Activated naive CD8-positive, alpha-beta T cell treated with anti-CD3 and anti-CD28 coated beads for 36 hours (primary cell): ENCODE measurements at places on chromosomes 3 and 15.

GRCh38 chr3:128364291-128364690 lies 102.4 kb downstream of the DNAJB8 start:
- no peaks in the 10 kb centered on the region for H3K4me1 ChIP-seq
- H3K4me3 ChIP-seq = no peak overlapping the region
- no peaks in the 10 kb centered on the region for H3K27me3 ChIP-seq
- H3K36me3 ChIP-seq = no peaks in the 10 kb centered on the region
- DNase-seq = no peak

GRCh38 chr15:35545316-35545823 lies 595 bp downstream of the DPH6 start:
- H3K27ac ChIP-seq = peak overlapping the region; percentile 96
- peak; percentile 11 for DNase-seq
- no peaks in the 10 kb centered on the region for H3K27me3 ChIP-seq
- H3K4me1 ChIP-seq = peaks cover 15% of the 10 kb centered on the region
- H3K4me3 ChIP-seq = peak overlapping the region; percentile 90

- peaks cover 10% of the 10 kb centered on the region for H3K27me3 ChIP-seq
- peak overlapping the region; percentile 67 for H3K4me3 ChIP-seq
- peaks cover 4% of the 10 kb centered on the region for H3K36me3 ChIP-seq
- H3K4me1 ChIP-seq = peaks cover 26% of the 10 kb centered on the region
- peak overlapping the region; percentile 95 for H3K27ac ChIP-seq
These were observed 11.9 kb downstream of the CX3CR1 start for GRCh38 chr3:39267631-39268548.

DNA sequence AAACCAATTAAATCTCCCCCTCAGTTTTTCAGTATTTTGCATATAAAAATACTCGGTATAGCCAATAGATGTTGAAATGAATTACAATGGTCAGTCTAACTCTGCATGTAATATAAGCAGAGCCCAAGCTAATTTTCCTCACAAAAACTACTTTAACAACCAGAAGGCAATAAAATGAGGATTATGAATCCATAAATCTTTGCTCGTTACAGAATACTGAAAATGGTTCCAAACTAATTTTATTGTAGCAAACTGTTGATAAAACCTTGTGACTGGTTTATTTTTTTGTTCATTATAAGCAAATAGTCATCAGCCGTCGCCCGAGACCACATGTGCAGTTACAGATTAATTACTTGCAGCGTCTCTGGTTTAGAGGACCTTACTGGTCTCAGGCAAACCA lies 183.2 kb downstream of the SSR3 start:
- no peaks in the 10 kb centered on the region for H3K36me3 ChIP-seq
- no peak for DNase-seq
- H3K4me3 ChIP-seq = no peak overlapping the region
- H3K4me1 ChIP-seq = no peaks in the 10 kb centered on the region

DNA sequence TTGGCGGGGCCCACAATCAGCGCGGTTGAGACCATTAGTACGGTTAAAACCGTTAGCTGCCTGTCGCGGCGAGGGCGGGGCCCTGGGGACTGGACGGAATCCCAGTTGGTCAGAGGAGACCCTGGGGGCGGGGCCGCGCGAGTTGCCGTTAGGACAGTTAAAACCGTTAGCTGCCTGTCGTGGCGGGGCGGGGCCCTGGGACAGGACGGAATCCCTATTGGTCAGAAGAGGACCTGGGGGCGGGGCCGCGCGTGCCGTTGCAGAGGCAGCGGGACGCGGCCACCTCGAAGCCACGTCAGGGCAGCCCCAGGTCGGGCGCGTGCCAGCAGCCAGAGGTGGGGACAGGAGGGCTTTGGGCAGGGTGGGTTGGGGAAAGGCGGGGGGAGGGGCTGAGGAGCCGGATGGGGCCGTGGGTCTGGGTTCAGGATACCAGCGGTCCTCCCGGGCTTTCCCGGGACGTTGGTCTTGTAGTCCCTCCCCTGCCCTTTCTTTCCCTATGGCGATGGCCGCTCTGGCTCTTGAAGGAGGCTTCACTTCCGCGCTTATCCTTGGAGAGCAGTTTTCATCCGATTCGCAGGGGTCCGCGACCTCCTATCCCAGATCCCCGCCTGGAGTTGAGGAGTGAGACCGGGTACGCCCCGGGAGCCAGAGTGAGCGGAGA lies 28.0 kb downstream of the KLHDC8B start:
- no peak overlapping the region for H3K4me3 ChIP-seq
- H3K36me3 ChIP-seq = no peaks in the 10 kb centered on the region
- no peaks in the 10 kb centered on the region for H3K4me1 ChIP-seq
- peaks cover 27% of the 10 kb centered on the region for H3K27me3 ChIP-seq
- no peak overlapping the region for H3K27ac ChIP-seq
- peak; percentile 10 for DNase-seq

DNA sequence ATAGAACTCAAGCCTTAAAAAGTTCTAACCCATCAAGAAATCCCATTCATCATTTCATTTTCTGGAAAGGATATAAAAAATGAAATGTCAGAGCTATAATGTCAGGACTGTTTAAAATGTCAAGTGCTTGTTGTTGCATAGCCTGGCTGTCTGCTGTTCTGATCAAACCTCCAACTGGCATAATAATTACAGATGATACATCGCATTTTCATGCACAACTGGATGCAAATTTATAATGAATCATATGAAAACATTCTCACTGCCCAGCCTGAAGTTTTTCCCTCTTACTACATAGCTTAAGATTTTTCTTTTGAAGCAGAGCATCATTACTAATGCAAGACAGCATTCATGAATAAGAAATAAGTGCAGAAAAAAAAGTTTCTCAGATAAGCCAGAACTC lies 46.5 kb downstream of the GUCA1C start:
- H3K4me1 ChIP-seq = peaks cover 7% of the 10 kb centered on the region
- no peaks in the 10 kb centered on the region for H3K36me3 ChIP-seq
- no peaks in the 10 kb centered on the region for H3K27me3 ChIP-seq
- DNase-seq = no peak
- H3K27ac ChIP-seq = no peak overlapping the region

DNA sequence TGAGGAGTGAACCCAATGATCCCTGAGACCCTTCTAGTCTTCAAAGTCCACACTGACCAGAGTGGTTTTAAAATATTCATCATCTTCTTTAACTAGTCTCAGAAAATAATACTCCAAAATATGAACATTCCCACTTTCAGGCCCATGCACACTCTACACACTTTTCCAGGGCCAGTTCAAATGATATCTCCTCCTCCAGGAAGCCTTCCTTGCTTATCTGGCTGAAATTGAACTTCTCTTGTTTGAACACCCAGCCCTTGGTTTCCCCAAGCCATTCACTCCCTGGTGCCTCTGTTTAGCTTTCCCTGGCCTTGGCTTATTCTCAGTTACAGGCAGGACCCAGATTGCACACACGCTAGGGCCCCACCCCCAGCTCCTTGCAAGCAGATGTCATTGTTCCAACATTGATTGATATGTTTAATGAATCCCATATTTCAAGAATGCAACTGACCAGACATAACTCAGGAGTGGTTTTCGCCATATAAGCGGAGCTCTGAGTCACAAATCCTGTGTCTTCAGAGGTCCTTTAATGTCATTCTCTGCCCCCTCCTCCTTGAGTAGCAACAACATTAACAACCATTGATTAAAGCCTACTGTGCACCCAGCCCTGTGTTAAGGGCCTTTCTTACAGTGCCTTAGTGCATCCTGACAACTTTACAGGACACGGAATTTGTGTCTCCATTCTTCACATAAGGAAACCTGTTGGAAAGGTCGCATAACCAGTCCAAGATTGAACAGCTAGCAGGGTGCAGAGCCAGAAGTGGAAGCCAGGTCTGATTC lies 2.1 kb downstream of the ITGA11 start:
- peaks cover 50% of the 10 kb centered on the region for H3K27me3 ChIP-seq
- peaks cover 3% of the 10 kb centered on the region for H3K4me1 ChIP-seq
- H3K4me3 ChIP-seq = no peak overlapping the region
- DNase-seq = no peak
- no peaks in the 10 kb centered on the region for H3K36me3 ChIP-seq

DNA sequence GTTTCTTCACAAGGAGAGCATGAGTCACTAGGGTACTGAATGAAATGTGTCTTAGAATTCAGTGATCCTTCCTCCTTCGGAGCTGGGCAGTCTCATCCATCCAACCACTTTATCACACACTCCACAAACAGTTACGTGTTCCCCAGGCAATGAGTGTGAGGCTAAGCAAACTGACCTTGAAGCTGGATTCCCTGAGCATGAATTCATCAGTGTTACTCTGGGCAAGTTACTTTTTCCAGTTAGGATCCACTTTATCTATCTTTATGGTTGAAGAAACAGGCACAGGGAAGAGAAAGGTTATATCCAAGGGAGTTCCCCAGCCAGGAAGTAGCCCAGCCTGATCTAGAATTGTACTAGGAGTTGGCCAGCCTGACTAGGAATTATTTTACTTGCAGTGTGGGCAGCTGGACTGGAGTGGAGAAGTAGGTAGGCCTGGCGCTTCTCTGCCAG lies 17.1 kb upstream of the GCNT3 start:
- no peak for DNase-seq
- H3K4me3 ChIP-seq = no peak overlapping the region
- H3K27me3 ChIP-seq = peaks cover 4% of the 10 kb centered on the region

GRCh38 chr3:140726066-140726465 lies 48.2 kb downstream of the TRIM42 start:
- no peaks in the 10 kb centered on the region for H3K4me1 ChIP-seq
- H3K27me3 ChIP-seq = no peaks in the 10 kb centered on the region
- no peak overlapping the region for H3K27ac ChIP-seq

DNA sequence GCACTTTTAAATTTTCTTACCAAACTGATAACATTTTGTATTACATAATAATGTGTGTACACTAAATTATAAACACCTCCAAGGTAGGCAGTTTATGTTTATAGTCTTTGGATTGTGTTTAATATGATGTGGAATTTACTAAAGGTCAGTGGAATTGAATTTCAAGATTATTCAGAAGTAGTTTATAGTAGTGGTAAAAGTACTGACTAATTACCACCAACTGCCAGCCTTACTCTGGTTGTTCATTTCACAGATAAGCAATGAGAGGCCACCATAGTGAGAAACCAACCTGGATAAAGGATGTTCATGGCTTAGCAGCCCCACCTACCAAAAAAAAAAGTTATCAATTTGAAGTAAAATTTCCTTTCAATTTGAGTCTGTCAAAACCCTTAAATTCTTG lies 54.0 kb upstream of the EIF5A2 start:
- no peak overlapping the region for H3K27ac ChIP-seq
- no peaks in the 10 kb centered on the region for H3K4me1 ChIP-seq
- no peak for DNase-seq
- H3K4me3 ChIP-seq = no peak overlapping the region
- peaks cover 5% of the 10 kb centered on the region for H3K27me3 ChIP-seq

- DNase-seq = no peak
- H3K4me1 ChIP-seq = peaks cover 10% of the 10 kb centered on the region
- H3K4me3 ChIP-seq = no peak overlapping the region
These were observed 101.7 kb downstream of the DAPK2 start for GRCh38 chr15:63944681-63944955.

GRCh38 chr3:23264413-23264812 lies 61.3 kb downstream of the UBE2E2 start:
- H3K27me3 ChIP-seq = no peaks in the 10 kb centered on the region
- no peak for DNase-seq
- H3K36me3 ChIP-seq = peaks cover 20% of the 10 kb centered on the region
- H3K4me1 ChIP-seq = peaks cover 2% of the 10 kb centered on the region

DNA sequence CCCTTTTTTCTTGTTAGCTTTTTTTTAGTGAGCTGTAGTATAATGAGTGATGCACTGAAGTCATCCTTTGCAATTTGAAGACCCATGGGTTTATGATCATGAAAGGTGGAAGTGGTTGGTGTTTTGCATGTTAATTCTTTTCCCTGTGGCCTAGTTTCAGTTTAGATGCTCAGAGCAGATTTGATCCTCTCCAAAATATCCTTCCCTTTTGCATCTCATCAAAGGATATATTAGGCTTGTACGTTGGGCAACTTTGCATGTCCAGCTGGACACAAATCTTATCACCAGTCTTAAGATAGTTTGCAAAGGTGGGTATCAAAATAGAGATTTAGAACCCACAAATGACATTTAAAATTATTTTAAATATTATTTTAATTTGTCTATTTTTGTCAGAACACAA lies 72.7 kb downstream of the MYRIP start:
- no peak overlapping the region for H3K27ac ChIP-seq
- H3K36me3 ChIP-seq = no peaks in the 10 kb centered on the region
- H3K27me3 ChIP-seq = peaks cover 12% of the 10 kb centered on the region

DNA sequence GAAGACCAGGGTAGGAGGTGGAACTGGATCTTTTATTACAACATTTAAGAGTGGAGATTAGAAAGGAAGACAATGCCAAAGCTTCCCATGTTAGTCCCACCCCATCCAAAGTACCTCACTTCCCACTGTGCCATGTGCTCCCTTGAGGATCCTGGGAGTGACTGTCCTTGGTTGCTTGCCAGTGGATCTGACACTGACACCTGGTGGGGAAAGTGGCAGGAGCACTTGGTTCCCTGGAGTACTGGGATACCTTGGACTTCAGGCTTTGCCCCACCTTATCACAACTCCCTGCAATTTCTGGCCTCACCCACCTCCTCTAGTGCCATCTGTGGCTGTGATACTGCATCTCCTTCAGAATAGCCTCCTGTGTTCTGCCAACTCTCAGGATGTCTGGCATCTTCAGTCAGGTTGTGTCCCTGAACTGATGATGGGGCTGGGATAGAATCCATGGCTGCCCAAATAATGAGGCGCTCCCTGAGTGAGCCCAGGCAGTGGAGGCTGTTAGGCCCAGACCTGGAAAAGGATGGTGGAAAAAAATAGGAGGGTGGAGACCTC lies 1.3 kb downstream of the ELL3 start:
- H3K36me3 ChIP-seq = peaks cover 16% of the 10 kb centered on the region
- peaks cover 26% of the 10 kb centered on the region for H3K4me1 ChIP-seq
- no peak for DNase-seq
- H3K27me3 ChIP-seq = no peaks in the 10 kb centered on the region
- peak overlapping the region; percentile 96 for H3K27ac ChIP-seq

DNA sequence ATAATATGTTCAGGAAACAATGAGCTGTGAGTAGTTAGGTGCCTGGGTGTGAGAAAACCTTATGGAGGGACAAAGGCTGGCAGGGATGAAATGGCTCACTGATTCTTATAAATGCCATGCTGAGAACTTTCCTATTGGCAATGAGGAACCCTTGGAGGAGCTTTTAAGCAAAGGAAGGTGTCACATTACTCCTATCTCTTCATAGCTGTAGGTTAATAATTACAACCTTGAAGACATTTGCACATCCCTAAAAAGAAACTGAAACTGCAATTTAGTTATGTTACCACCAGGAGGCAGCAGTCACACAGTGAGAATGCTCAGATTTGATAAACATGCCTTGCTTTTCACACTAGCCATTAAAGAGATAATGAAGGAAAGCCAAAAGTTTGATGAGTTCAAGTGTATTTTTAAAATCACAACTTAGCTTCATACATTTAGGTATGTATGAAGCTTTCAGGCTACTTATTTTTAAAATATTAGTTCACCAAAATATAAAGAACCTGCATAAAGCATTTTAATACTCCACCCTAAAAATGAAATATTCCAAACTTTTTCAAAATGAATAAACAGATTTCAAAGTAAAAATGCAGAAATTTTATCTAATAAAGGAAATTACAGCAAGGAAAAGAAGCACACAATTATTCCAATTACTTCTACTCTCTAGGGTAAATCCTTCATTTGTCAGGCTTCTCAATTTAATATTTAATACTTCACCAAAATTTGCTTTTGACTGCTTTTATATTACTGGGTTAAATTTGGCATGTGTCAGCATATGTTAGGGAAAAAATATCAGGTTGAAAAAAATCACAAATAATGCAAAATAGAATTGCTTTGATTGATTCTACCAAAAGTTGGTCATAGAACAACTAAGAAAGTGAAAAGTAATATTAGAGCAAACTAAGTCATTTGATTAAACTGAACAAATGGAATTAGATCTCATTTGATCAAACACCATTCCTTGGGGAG lies 136.9 kb upstream of the SLC2A2 start:
- no peak overlapping the region for H3K27ac ChIP-seq
- H3K4me3 ChIP-seq = no peak overlapping the region
- peaks cover 51% of the 10 kb centered on the region for H3K36me3 ChIP-seq
- peaks cover 17% of the 10 kb centered on the region for H3K4me1 ChIP-seq
- no peaks in the 10 kb centered on the region for H3K27me3 ChIP-seq
